ENCODE measurements at places on chromosomes 6 and 20. TPM values are rescaled to one million over a fixed set of nuclear protein-coding genes. Genes with fewer than 3 reads are reported as not detected.

Gene ORC3
- 33.5 TPM for total RNA-seq

Gene ATP9A
- 2.3 TPM for total RNA-seq

Gene OTOR
- not detected for total RNA-seq

Gene LY6G5C
- 3.5 TPM for total RNA-seq

Gene AFG1L
- 4.4 TPM for total RNA-seq

Gene RRP36
- total RNA-seq: 114 TPM

Gene NEURL2
- total RNA-seq: 2.7 TPM

Gene ANKS1A
- 9.6 TPM for total RNA-seq

Gene TMEM244
- 0.44 TPM for total RNA-seq

Gene PPIL4
- total RNA-seq: 31.9 TPM

Gene PRRT1
- 0.55 TPM for total RNA-seq

- no peak for DNase-seq
These were observed 25.7 kb downstream of the PRR18 start for GRCh38 chr6:166282394-166283032.

- DNase-seq: no peak
These were observed 73.9 kb upstream of the RUNX2 start for GRCh38 chr6:45254253-45254652.

GRCh38 chr6:40349901-40350746, 237.0 kb downstream of the LRFN2 start:
- DNase-seq: no peak

DNA sequence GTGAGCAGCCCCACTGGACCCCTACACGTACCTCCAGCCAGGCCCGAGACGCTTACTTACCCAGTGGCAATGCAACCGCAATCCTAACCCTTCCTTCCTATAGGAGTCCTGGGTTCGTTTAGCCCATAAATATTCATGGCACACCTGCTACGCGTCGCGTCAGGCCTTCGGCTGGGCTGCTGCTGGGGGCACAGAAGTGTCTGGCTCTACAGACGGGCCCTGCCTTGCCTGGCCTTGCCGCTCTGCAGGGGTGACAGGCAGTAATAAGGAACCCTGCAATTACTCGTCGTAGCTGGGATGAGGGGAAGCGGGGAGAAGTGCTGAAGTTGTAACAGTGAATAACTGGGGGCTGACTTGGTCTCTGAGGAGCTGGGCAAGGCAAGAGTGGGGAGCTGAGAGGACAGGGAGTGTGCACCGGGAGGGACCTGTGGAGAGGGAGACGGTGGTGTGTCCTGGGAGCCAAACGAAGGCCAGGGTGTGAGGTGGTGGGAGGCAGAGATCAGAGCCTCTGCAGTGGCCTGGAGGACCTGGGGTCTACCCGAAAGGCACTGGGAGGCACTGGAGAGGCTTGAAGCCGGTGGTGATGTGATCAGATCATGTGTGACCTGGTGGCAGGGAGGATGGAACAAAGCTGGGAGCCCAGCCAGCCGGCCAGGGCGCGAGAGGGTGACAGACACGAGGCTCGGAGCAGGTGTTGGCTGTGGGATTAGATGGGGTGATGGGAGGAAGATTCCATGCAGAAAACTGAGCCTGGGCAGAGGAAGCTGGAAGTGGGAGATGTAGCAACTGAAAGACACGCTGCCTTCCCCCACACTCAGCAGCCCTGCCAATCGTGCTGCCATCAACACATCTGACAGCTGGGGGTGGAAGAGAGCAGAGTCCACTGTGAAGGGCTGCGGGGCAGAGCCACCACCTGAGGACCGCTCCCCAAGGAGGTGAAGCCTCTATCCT, 36.4 kb downstream of the PSMG4 start:
- DNase-seq: no peak

DNA sequence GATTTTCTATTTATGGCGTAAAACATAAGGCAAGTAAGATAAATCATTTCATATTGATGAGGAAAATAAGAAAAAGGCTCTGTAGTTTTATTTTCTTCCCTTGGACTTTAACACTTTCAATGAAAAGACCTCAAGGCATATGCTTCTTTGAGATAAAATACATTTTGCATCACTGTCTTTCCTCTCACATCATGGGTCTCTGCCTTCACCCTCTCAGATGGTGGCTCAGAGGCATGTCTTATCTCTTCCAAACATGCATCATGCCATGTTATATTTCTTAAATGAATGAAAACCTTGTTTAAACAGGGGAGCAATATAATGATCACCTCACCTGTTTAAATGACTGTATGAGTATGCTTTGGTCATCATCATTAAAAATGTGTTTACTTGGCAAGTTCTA, 59.3 kb downstream of the PRL start:
- no peak for DNase-seq

DNA sequence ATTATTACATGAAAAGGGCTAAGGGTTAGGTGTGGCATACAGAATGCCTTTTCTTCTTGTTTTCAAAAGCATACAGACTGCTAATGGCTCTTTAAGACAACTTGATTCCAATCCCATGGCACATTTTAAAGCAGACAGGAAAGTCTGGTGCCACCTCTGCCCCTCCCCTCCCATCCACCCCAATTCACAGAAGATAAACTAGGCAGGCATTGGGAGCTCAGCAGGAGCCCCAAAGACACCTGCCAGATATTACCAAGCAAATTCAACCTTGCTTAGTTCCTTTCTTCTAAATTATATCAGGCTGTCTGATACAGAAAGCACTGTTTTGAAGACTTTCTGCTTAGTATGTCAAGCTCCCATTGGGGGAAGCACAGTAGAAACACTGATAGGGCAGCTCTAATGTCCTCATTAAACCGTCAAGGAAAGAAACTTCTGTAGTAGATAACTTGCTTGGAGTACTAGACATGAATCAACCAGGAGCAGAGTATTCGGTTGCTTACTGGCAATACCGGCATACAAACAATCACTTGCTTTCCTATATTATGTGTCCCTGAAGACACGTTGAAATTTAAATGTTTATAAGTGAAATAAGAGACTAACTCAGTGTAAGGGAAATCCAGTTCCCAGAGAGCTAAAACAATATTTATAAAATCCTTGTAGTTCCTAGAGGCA, 13.0 kb downstream of the SESN1 start:
- DNase-seq: no peak

DNA sequence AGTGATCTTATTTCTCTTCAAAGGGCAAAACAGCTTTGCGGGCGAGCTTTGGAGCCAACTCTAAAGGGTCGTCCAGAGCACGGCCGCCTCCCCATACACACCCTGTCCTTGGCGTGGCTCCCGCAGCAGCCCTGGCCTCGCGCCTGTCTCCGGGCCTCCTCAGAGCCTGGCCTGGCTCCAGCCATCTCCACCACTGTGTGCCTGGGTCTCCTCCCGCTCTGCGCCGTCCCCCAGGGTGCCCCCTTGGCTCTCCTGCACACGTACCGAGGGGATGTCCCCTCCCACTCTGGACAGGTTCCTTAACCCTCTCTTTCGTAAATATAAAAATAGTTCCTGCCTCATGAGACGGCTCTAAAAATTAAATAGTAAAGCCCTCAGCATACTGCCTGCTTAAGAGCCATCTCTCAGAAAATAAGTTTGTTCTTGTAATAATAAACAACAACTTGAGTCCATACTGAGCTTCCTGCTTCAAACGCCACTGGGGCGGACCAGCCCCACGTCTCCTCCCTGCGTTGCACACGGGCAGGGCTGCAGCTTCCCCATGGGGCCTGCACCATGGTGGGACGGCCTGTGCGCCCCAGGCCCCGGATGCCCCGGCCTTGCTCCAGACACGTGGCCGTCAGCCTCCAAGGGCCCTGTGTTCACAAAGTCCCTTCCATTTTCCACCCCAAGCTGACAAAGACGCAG, 226.2 kb downstream of the TTLL2 start:
- no peak for DNase-seq

- DNase-seq: no peak
These were observed 112.0 kb upstream of the CDYL start for GRCh38 chr6:4664117-4664626.

DNA sequence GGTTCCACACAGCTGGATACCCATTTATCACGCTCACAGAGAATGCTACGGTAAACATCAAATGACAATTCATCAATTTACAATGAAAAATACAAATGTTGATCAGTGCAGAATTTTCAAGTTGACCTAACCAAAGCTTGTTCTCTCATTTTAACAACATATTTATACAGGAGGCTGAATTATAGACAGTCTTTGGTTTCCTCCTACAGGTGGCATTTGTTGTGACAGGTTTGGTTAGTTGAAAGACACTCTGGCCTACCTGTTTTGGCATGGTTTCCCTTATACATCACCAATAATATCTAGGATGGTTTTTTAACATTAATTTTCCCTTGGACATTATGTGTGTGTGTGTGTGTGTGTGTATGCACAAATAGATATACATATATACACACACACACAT, 642.5 kb upstream of the MMS22L start:
- no peak for DNase-seq

GRCh38 chr6:21870076-21870730, 276.7 kb downstream of the SOX4 start:
- DNase-seq: no peak

DNA sequence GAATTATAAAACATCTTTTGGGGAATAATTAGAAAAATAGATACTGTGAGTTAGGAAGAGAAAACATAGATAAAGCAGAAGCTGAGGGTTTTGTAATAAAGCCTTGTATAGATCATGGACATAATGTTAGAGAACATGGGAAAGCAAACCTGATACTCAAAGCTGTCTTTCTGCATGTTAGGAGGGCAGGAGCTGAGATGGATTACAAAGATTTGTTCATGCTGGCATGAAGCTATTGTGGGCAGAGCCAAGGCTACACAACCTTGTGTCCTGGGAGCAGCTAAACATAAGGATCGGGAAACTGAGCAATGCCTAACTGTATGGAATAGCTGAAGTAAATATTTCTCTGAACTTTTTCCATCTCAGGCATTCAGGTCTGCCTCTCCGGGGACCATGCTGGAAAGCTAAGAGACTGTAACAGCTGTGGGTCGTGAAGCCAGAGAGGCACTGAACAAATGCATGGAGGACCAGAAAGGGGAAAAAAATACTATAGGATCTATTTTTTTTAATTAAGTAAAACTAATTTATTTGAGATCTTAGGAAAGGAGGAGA, 28.2 kb upstream of the CNKSR3 start:
- no peak for DNase-seq

GRCh38 chr20:32218156-32218900, 10.6 kb downstream of the POFUT1 start:
- DNase-seq: no peak

- DNase-seq: no peak
These were observed 568.6 kb downstream of the HAO1 start for GRCh38 chr20:7371518-7372163.

- DNase-seq: no peak
These were observed 109.6 kb downstream of the ALDH8A1 start for GRCh38 chr6:134840086-134840867.

DNA sequence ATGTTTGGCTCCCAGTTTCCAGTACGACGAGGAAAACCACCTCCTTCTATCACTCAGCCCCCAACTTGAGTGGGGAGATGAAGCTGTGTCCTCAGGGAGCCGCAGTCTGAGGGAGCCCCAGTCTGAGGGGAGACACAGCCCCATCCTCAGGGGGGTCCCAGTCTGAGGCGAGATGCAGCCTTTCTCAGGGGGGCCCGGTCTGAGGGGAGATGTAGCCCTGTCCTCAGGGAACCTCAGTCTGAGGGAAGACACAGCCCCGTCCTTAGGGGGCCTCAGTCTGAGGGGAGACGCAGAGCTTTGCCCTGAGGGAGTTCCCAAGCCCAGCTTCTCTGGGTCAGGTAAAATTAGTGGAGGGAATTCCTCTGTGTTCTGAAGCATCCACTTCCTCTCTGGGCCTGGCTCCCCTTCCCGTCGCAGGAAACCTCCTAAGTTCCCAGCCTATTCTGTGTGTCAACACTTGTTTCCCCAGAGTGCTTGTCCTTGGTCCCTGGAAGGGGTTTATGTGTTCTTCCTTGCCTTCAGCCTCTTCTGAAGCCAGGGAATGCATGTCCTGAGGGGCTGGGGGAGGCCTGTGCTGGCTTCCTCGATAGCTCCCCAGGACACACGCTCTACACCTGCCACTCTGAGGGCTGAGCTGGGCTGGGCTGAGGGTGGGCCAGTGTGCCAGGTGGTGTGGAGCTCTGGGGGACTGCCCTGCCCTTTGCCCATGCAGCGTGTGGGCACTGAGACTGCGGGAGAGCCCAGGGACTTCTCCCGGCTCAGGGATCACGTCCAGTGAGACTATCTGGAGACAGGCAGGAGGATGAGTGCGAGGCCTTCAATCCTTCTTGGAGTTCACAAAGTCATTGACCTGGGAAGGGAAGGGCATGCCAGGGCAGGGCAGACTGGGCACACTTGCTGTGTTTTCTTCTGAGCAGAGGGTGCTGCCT, 55.4 kb downstream of the VEGFA start:
- no peak for DNase-seq

- DNase-seq: no peak
These were observed 220.7 kb upstream of the NOX3 start for GRCh38 chr6:155676346-155676745.

DNA sequence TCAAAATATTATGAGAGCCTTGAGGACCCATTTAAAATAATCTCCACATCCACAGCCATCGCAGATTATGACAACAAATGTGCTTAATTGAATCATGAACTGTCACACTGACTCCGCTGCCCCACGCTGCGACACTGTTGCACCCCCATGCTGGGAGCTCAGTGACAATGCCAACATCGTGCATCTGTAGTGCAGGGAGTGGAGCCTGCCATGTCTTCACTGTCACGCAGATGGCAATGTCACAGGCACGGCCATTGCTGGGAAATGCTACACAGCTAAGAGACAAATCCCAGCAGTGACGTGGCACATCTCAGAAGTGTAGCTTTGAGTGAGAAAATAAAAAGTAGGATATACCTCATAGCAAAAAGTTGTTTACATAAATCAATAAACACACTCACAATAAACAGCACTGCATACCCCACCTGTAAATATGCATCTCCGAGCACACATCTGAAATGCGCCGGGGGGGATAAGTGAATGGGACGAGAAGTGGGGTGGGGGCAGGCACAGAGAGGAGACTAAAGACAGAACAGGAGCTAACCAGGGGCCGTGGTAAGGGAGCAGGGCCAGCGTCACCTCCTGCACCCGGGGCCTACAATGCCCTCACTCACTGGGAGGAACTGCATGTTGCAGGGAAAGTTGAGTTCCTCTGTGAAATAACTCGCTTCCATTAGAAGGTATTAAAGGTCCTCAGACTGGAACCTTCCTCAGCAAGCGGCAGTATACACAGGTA, 349.9 kb downstream of the THBS2 start:
- DNase-seq: no peak

GRCh38 chr6:30441171-30441570, 48.1 kb upstream of the HLA-E start:
- no peak for DNase-seq

- no peak for DNase-seq
These were observed 111.2 kb upstream of the SLC35B3 start for GRCh38 chr6:8546496-8546895.
